Activated CD4-positive, alpha-beta T cell treated with anti-CD3 and anti-CD28 coated beads for 36 hours (primary cell): ENCODE measurements at places on chromosomes 7 and 10. TPM values are rescaled to one million over a fixed set of nuclear protein-coding genes. Genes with fewer than 3 reads are reported as not detected.

Gene ZCWPW1
- total RNA-seq, result 3.4 TPM

DNA sequence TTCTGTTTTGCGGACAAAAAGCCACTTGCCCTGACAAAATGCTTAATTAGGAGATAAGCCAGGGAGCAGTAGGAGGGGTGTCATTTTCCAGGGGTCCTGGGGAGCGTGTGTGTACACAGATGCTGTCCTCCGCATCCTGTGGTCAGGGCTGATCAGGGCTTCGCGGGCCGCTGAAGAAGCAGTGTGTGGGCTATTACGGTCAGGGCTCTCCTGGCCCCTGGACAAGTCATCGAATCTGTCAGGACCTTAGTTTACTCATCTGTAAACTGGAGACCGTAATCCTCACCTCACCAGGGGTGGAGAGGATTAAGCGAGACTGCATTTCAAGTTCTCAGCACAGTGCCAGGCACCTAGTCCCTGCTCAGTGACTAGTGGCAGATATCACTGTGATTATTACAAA lies 26.0 kb upstream of the MXI1 start:
- H3K27me3 ChIP-seq, result peaks cover 15% of the 10 kb centered on the region
- H3K36me3 ChIP-seq, result no peaks in the 10 kb centered on the region
- no peak for DNase-seq
- H3K27ac ChIP-seq, result no peak overlapping the region
- no peak overlapping the region for H3K4me3 ChIP-seq
- H3K4me1 ChIP-seq, result no peaks in the 10 kb centered on the region

Gene DDIT4
- total RNA-seq, result 1,039 TPM

GRCh38 chr7:26099236-26099635 lies 52.8 kb upstream of the NFE2L3 start:
- DNase-seq, result peak; percentile 40
- H3K36me3 ChIP-seq, result no peaks in the 10 kb centered on the region
- peak overlapping the region; percentile 65 for H3K27ac ChIP-seq
- H3K27me3 ChIP-seq, result no peaks in the 10 kb centered on the region
- H3K4me1 ChIP-seq, result peaks cover 58% of the 10 kb centered on the region
- H3K4me3 ChIP-seq, result no peak overlapping the region

Gene DNAH11
- total RNA-seq, result 4.3 TPM

- H3K4me3 ChIP-seq, result no peak overlapping the region
- H3K27ac ChIP-seq, result no peak overlapping the region
- no peaks in the 10 kb centered on the region for H3K4me1 ChIP-seq
- no peaks in the 10 kb centered on the region for H3K36me3 ChIP-seq
- peaks cover 13% of the 10 kb centered on the region for H3K27me3 ChIP-seq
Measured at GRCh38 chr10:117716889-117717288, 174.3 kb downstream of the EMX2 start.
